ENCODE measurements at places on chromosomes 13 and 19.

GRCh38 chr13:94205896-94206295, 273.6 kb downstream of the DCT start:
- no peak for DNase-seq

GRCh38 chr19:46411925-46412649, 1.3 kb downstream of the CCDC8 start:
- DNase-seq, result no peak

GRCh38 chr19:42174958-42175734, 42.3 kb downstream of the DEDD2 start:
- no peak for DNase-seq

- no peak for DNase-seq
Observed at GRCh38 chr13:100543872-100544602, 44.6 kb downstream of the GGACT start.

DNA sequence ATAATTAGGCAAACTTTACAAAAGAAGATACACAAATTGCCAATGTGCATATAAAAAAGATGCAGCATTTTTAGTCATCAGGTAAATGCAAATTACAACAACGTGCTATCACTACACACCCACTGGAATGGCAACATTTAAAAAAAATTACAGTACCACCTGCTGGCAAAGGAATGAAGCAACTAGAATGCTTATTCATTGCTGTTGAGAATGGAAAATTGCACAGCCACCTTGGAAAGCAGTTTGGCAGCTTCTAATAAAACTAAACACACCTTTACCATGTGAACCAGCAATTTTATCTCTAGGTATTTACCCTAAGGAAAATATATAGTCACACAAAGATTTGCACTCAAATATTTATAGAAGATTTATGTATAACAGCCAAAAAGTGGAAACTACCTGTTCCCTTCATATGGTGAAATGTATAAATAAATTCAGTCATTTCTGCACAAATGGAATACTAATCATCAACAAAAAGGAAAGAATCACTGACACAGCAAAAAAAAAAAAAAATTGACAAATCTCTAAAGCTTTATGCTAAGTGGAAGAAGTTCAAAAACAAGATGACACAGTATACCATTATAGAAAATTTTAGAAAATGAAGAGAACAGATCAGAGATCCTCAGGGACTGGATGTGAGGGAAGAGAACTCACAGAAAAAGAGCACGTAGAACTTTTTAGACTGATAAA, 30.3 kb downstream of the OXGR1 start:
- DNase-seq, result no peak

DNA sequence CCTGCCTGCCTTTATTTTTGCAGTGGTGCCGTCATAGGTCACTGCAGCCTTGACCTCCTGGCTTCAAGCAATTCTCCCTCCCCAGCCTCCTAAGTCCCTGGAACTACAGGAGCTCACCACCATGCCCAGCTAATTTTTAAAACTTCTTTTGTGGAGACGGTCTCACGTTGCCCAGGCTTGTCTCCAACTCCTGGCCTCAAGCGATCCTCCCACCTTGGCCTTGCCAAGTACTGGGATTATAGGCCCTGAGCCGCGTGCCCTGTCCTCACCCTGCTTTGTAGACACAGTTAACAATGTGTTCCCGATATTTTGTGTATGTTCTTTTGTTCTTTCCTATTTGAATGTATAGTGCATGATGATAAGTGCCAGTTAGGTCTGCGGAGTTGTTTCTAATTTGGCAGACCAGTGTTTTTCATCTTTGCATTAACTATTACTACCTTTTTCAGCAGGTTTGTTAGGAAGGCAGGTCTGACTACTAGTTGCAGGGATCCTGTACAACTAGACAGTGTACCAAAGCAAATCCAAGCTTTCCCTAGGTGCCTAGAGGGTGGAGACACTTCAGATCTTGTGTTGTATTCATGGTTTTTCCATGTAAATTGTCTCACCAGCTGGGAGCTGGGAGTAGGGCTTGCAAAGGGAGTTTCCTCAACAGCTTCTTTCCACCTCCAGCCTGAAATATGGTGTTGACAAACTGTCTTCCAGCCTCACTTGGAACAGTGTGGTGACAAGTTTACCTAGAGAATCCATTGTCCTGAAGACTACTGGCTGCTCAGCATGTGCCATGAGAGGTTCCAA, 9.5 kb upstream of the WTIP start:
- no peak for DNase-seq

GRCh38 chr13:39603424-39603947, 493 bp upstream of the LHFPL6 start:
- no peak for DNase-seq

All from Panc1 (cell line).